Stimulated activated CD8-positive, alpha-beta memory T cell treated with anti-CD3 and anti-CD28 coated beads, Interleukin-7, amount 100 ng/mL, for 1 hour (primary cell): ENCODE measurements at places on chromosomes 7 and 10.

GRCh38 chr7:756928-757560 lies 30.0 kb upstream of the PRKAR1B start:
- DNase-seq: no peak

GRCh38 chr10:128912568-128913311 lies 554.3 kb upstream of the MGMT start:
- DNase-seq: no peak

- no peak for DNase-seq
Observed at GRCh38 chr10:86231796-86232560, 134.6 kb downstream of the GRID1 start.

GRCh38 chr7:23275912-23276311 lies 23.2 kb upstream of the MALSU1 start:
- DNase-seq: no peak

DNA sequence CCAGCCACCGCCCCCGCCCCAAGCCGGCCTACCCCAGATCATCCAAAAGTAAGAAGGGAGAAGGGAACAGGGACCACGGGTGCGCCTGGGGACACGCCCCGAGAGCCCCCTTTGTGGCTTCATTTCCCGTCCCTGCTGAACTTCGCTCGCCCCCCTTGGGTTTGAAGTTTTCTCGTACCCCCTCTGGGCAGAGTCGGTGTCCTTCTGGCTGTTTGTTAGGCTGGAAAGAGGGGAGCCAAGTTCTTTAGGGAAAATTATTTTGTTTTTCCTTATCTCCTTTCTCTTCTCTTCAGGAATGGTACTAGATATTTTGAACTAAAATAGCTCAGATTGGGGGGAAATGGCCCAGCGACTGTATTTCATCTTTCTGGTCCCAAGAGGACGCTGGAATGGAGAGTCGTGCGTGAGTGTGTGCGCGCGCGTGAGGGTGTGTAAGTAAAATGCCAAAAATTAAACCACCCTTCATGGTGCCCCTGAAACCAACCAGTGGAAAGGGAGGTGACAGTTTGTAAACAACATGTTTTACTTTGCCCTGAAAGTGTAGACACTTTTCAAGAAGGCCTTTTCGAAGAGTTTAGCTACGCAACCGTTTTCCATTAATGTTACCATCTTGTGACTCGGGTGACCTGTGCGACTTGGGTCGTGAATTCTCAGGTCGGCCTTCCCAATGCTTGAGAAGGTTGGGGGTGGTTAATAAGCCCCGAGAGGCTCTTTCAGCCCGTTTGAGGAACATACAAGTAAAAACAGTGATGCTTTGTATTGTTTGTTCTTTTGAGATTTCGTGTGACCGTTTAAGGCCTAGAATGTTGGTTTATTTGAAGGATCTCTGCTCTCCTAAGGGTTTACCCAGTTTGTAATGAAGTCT lies 694 bp downstream of the RBM20 start:
- no peak for DNase-seq

- no peak for DNase-seq
Observed at GRCh38 chr7:108004220-108005142, 1.5 kb upstream of the LAMB1 start.

- DNase-seq: peak; percentile 48
Observed at GRCh38 chr7:149422162-149422913, 38.5 kb downstream of the ZNF777 start.

DNA sequence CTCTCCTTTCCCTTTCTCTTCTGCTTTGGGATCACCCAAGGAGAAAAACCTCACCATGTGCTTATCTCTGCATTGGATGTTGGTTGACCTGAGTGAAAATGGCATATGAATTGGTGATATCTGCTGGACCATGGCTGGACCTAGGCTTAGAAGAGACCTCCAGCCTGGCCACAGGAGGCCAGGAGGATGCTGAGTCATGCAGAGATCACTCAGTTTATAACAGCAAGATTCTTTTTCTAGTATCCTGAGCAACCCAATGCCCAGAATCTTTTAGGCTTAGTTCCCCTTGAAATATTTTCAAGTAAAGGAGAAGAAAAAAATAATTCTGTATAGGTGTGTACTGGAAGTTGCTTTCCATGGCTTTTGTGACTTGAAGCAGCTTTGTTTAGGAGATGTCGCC lies 236.3 kb downstream of the KLF6 start:
- DNase-seq: no peak

- peak; percentile 58 for DNase-seq
Observed at GRCh38 chr10:119502209-119502608, 40.3 kb downstream of the RGS10 start.

- DNase-seq: no peak
Observed at GRCh38 chr10:79084012-79084971, 15.5 kb downstream of the ZMIZ1 start.
